SJSA1 (cell line): ENCODE measurements at places on chromosomes 3 and 15. TPM values are rescaled to one million over a fixed set of nuclear protein-coding genes. Genes with fewer than 3 reads are reported as not detected.

DNA sequence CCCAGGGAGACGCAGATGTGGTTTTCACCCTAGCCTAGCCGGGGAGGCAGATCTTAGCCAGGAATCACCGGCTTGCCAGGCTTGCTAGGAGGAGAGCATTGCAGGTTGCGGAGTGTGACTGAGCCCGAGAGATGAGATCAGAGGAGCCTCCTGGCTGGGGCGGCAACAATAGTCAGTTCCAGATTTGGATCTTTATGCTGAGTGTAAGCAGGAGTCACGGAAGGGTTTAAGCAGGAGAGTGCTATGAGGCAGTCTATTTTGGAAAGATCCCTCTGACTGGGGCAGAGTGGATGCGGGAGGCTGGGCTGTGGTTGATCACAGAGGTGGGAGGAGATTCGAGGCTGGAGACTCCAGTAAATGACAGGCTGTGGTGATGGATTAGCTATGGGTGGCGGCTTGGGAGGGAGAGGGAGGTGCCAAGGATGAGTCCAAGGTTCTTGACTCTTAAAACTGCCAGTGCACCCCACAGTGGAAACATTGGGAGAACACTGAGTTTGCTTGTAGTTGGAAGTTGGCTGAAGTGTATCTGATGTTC lies 10.4 kb upstream of the BAHD1 start:
- H3K27ac ChIP-seq = no peak overlapping the region
- no peak overlapping the region for H3K4me3 ChIP-seq
- DNase-seq = no peak
- H3K27me3 ChIP-seq = peaks cover under 1% of the 10 kb centered on the region
- no peaks in the 10 kb centered on the region for H3K4me1 ChIP-seq
- no peaks in the 10 kb centered on the region for H3K36me3 ChIP-seq

DNA sequence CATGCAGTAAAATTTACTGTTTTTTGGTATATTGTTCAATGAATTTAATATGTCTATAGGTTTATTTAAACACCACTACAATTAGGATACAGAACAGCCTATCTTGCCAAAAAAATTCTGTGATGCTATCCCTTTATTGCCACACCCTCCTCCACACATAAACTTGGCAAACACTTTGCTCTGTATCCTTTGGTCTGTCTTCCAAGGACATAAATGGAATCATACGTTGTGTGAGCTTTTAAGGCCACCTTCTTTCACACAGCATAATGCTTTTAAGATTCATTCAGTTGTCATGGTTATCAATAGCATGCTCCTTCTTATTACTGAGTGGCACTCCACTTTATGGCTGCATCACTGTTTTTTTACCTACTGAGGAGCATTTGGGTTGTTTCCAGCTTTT lies 71.5 kb downstream of the CERS3 start:
- no peak overlapping the region for H3K27ac ChIP-seq
- H3K4me3 ChIP-seq = no peak overlapping the region
- no peaks in the 10 kb centered on the region for H3K4me1 ChIP-seq

DNA sequence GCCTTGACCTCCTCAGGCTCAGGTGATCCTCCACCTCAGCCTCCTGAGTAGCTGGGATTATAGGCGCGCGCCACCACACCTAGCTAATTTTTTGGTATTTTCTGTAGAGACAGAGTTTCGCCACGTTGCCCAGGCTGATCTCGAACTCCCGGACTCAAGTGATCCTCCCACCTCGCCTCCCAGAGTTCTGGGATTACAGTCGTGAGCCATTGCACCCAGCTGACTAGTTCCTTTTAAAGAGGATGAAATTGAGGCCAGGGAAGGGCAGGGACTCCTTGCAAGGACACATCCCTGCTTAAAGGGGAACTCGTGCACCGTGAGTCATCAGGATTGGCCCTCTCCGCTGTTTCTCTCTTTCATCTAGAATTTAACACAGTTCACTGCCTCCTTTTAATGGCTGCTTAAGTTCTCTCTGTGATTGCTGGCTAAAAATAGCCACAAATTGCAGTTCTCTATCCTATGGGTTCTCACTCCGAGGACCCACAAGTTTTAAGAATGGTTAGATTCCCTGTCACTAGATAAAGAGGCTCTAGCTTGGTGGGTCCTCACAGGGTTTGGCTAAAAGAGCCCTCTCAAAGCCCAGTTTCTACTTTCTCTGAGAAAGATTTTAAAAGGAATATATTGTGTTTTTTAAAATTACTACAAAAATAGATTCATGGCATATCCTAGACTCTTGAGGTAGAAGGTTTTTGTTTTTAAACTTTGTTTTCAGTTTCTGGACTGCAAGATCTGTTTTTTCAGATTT lies 1.4 kb downstream of the CRTAP start:
- peak overlapping the region; percentile 39 for H3K27ac ChIP-seq
- H3K4me3 ChIP-seq = peak overlapping the region; percentile 85
- peak; percentile 75 for DNase-seq
- H3K36me3 ChIP-seq = peaks cover 11% of the 10 kb centered on the region
- no peaks in the 10 kb centered on the region for H3K27me3 ChIP-seq
- H3K4me1 ChIP-seq = peaks cover 17% of the 10 kb centered on the region

- peaks cover 31% of the 10 kb centered on the region for H3K4me1 ChIP-seq
- no peak overlapping the region for H3K27ac ChIP-seq
- H3K4me3 ChIP-seq = no peak overlapping the region
These were observed 685 bp upstream of the FOXB1 start for GRCh38 chr15:60003243-60004008.

DNA sequence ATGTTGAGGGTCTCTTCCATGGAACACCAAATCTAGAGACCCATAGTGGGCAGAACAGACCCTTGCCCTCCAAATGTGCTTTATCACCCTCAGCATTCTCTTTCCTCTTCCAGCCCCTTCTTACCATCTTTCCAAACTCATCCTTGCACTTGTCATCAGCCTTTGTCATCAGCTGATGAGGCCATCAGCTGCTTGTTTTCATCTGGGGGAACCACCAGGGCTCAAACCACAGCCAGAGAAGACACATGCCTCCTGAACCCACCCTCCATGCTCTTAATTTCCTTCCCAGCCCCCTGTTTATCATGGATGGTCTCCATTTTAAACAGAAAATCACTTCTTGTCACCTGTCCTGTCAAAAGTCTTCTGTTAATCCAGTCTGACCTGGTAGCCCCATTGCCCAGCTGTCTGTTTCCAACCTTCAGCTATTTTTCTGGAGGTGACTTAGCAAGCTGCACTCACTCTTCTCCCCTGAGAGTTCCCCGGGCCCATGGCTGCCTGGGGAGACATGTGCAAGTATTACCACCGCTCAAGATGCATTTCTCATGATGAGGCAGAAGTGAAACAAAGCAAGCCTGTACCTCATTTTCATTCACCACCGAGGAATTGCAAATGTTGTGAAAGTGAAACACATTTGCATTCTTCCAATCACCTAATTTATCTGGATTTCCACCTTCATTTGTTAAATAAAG lies 14.7 kb upstream of the SYNM start:
- no peaks in the 10 kb centered on the region for H3K27me3 ChIP-seq
- DNase-seq = no peak
- H3K36me3 ChIP-seq = no peaks in the 10 kb centered on the region
- H3K4me3 ChIP-seq = no peak overlapping the region
- no peaks in the 10 kb centered on the region for H3K4me1 ChIP-seq

GRCh38 chr3:73609655-73610054 lies 15.1 kb downstream of the PDZRN3 start:
- H3K4me3 ChIP-seq = no peak overlapping the region
- no peaks in the 10 kb centered on the region for H3K27me3 ChIP-seq
- H3K4me1 ChIP-seq = no peaks in the 10 kb centered on the region
- no peak for DNase-seq
- no peak overlapping the region for H3K27ac ChIP-seq

Gene UROC1
- total RNA-seq = not detected in 2 replicates

- DNase-seq = no peak
- H3K4me1 ChIP-seq = peaks cover 10% of the 10 kb centered on the region
- H3K27ac ChIP-seq = no peak overlapping the region
- H3K4me3 ChIP-seq = no peak overlapping the region
- no peaks in the 10 kb centered on the region for H3K27me3 ChIP-seq
These were observed 405.0 kb downstream of the PDCD6IP start for GRCh38 chr3:34203386-34203785.

- H3K36me3 ChIP-seq = no peaks in the 10 kb centered on the region
- DNase-seq = no peak
- peaks cover 19% of the 10 kb centered on the region for H3K4me1 ChIP-seq
- no peak overlapping the region for H3K27ac ChIP-seq
- no peaks in the 10 kb centered on the region for H3K27me3 ChIP-seq
These were observed 28.6 kb upstream of the MTMR10 start for GRCh38 chr15:31019986-31020385.

Gene ANKRD63
- total RNA-seq = 11.4 and 13.6 TPM in 2 replicates

DNA sequence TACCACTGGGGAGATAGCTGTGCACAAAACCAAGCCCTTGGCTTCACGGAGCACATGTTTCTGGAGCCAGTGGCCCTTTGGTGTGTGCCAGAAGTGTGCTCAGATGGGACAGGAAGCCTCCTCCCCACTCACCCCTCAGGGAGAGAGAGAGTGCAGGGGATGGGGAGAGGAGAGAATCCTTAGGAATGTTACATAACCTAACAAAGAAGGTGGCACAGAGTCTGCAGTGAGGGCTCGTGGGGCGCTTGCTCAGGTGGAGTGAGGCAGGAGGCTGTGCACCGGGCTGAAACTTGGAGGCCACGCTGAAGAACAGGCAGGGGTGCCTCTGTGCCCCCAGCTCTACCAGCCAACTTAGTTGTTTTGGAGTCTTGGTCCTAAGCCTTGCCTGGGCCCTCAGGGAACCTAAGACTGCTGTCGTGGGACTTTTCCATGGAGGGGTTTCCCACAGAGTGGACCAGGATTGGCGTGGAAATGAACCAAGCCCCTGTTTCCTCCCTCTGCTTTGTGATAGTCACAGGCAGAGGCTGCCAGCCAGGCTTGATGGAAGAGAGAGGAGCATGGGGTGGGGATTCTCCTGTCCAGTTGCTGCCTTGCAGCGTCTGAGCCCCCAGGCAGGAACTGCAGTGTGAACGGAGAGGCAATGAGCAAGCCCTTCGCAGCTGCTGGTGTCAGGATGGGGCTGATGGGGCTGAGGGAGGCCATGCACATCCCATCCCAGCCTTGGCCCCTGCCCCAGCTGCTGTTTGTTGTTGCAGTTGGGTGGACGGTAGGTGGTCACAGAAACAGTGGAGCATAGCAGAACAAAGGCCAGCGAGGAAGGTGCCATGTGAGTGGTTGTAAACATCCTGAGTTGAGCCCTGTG lies 32.7 kb downstream of the PDIA5 start:
- H3K36me3 ChIP-seq = no peaks in the 10 kb centered on the region; the same call in 1 of the 2 replicates
- no peaks in the 10 kb centered on the region for H3K27me3 ChIP-seq
- no peak for DNase-seq
- no peak overlapping the region for H3K4me3 ChIP-seq
- peaks cover 10% of the 10 kb centered on the region for H3K4me1 ChIP-seq

- no peaks in the 10 kb centered on the region for H3K36me3 ChIP-seq
- no peak overlapping the region for H3K4me3 ChIP-seq
- H3K27ac ChIP-seq = no peak overlapping the region
- no peak for DNase-seq
- peaks cover 7% of the 10 kb centered on the region for H3K27me3 ChIP-seq
These were observed 14.9 kb upstream of the C3orf80 start for GRCh38 chr3:160210341-160210740.

- no peak overlapping the region for H3K4me3 ChIP-seq
- H3K27me3 ChIP-seq = no peaks in the 10 kb centered on the region
- DNase-seq = peak; percentile 19
- no peak overlapping the region for H3K27ac ChIP-seq
- H3K36me3 ChIP-seq = no peaks in the 10 kb centered on the region
These were observed 14.6 kb downstream of the HDAC11 start for GRCh38 chr3:13494463-13495350.

Gene PAK6
- total RNA-seq = 0.05 and 0.09 TPM in 2 replicates

GRCh38 chr3:89494734-89495133 lies 387.3 kb downstream of the EPHA3 start:
- H3K27ac ChIP-seq = no peak overlapping the region
- no peak for DNase-seq
- H3K4me3 ChIP-seq = no peak overlapping the region
- H3K36me3 ChIP-seq = no peaks in the 10 kb centered on the region

GRCh38 chr3:151873398-151873797 lies at the start of gene SUCNR1:
TSS of gene SUCNR1 (plus strand) at chr3:151873643. CDS start at chr3:151879893, 6,250 bp downstream.
- no peak within 1 kb of the TSS for H3K27ac ChIP-seq
- no peaks in the 10 kb centered on the region for H3K27me3 ChIP-seq
- H3K4me3 ChIP-seq = no peak within 1 kb of the TSS
- H3K4me1 ChIP-seq = peaks cover 4% of the 10 kb centered on the region; the same call in 1 of the 2 replicates
- DNase-seq = no peak
- H3K36me3 ChIP-seq = no peaks in the 10 kb centered on the region

- DNase-seq = no peak
- H3K4me3 ChIP-seq = no peak overlapping the region
- no peaks in the 10 kb centered on the region for H3K27me3 ChIP-seq
- H3K4me1 ChIP-seq = peaks cover 51% of the 10 kb centered on the region
- peak overlapping the region; percentile 94 for H3K27ac ChIP-seq
These were observed 43.4 kb downstream of the GOLGA6A start for GRCh38 chr15:74038707-74039655.

Gene STRIT1
- total RNA-seq = not detected in 2 replicates
